ENCODE measurements at places on chromosomes 12 and 14.

DNA sequence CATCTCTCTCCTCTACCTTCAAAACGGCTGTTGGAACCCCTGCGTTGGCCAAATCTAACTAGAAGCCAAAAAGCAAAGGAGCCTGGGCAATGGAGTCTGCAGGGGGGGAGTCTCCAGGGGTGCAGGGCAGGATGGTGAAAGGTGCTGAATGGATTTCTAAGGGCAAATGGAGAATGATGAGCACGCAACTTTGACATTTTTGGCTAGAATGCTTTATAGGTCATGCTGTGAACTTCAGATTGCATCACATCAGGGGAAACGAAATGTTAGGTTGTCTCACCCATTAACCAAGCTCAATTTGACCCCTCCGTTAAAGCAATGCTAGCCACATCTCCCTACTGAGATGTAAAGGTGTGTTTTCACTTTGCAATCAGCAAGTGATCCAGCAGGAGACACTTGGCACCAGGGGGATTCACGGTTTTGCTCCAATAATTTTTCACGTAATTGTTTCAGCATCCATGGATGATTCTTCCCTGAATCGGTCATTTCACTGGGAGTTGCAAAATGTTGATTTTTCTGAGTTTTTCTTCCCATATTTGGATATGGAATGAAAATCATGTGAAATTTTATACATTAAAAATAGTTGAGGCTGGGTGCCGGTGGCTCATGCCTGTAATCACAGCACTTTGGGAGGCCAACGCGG lies 78.0 kb upstream of the MDM1 start:
- no peak for DNase-seq

DNA sequence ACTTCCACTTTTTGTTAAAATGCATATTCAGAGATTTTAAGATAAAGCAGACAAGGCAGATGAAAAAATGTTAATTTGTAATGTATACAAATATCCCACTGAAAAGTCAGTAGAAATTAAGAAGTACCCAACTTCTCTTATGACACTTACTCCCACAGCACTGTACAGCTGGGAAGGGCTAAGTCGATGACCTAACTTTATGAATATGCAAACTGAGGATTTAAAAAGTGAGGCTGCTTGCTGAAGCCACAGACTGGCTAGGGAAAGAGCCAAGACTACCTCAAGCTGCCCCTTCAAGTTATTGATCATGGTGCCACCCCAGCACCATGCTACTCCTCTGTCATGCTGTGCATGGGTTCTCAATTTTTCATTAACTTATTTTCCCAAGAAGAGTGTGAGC lies 17.0 kb downstream of the PPM1H start:
- no peak for DNase-seq

GRCh38 chr12:30691122-30691879 lies 4.4 kb downstream of the IPO8 start:
- no peak for DNase-seq

DNA sequence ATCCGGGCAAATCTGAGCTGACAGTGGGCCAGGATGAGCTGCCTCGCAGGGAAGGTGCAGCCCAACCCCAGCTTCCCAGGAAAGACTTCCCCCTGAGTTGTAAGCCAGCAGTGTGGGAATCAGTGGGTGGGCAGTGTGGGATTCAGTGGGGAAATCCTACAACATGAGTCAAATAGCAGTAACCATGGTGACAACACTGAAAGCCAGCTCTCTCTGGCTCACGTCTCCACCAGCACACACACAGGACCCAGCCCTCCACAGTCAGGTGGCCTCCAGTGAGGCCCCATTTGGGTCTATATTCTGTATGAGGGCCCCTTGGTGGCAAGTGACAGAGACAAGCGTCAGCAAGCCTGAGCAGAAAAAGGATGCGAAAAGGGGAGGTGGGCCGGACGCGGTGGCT lies 6.0 kb upstream of the LGALS3 start:
- no peak for DNase-seq

- no peak for DNase-seq
Measured at GRCh38 chr14:81559385-81559784, 25.7 kb upstream of the SEL1L start.

- DNase-seq = no peak
Measured at GRCh38 chr12:113228394-113229028, 7.2 kb downstream of the TPCN1 start.

- no peak for DNase-seq
Measured at GRCh38 chr14:71628433-71628832, 303.8 kb upstream of the RGS6 start.

- no peak for DNase-seq
Measured at GRCh38 chr14:29650554-29651269, 276.9 kb downstream of the PRKD1 start.

- DNase-seq = no peak
Measured at GRCh38 chr14:30291216-30291615, 267.7 kb upstream of the G2E3 start.

DNA sequence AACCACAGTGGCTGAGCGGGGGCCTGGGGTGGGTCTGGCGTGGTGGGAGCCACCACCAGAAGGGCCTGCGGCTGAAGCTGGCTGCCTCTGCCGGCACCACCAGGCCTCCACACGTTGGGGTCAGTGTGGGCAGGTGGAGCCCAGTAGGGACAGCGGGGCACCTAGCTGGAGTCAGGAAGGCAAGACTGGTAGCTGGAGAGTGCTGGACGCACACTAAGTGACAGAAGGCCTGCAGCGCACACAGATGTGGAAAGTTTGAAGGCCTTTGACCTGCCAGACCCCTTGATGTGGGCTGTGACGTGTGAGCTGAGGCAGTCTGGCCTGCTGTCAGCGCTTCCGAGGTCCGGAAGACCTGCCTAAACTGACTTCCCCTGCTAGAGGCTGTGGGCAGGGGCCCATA lies 26.3 kb downstream of the RIN3 start:
- DNase-seq = no peak

GRCh38 chr14:52044791-52045522 lies 23.9 kb downstream of the NID2 start:
- no peak for DNase-seq

DNA sequence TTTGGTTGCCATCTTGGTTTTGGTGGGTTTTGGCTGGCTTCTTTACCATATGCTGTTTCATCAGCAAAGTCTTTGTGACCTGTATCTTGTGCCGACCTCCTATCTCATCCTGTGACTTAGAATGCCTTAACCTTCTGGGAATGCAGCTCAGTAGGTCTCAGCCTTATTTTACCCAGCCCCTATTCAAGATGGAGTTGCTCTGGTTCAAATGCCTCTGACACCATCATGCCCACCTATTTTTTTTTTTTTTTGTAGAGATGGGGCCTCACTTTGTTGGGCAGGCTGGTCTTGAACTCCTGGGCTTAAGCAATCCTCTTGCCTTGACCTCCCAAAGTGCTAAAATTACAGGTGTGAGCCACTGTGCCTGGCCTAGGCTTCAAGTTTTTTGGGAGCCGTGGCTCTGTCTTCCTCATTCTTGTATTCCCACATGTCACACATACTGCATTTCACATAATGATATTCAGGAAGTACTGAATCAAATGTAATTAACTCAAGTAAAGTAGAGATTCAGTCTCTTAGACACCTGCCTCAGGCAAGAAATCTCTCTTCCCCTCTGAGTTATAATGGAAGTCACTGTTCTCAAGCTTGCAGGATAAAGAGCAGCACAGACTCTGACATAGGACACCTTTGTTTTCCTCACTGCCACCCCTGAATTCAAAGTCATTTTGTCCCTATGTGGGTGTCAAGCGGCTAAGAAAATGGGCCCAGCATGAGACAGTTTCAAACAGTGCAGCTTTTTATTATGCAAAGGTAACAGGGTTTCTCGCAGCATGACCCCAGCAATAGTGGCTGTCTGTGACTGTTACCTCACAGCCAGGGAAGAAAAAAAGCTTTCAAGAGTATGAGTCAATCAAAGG lies 159.0 kb downstream of the PTPN11 start:
- no peak for DNase-seq

- DNase-seq = no peak
Measured at GRCh38 chr14:94593749-94594431, 12.7 kb downstream of the SERPINA5 start.

DNA sequence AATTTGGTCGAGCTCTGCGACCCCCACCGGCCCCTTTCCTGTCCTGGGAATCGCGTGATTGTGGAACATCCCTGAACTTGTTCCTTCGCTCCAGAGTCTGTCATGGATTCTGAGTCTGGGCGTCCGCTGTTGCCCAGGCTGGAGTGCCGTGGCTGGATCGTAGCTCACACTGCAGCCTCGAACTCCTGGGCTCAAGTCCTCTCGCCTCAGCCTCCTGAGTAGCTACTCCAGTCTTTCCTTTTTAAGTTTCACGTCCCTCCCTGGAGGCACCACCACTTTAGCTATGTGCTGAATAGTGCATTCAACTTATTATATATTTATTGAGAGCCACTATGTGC lies 698 bp downstream of the ACOT6 start:
- no peak for DNase-seq

DNA sequence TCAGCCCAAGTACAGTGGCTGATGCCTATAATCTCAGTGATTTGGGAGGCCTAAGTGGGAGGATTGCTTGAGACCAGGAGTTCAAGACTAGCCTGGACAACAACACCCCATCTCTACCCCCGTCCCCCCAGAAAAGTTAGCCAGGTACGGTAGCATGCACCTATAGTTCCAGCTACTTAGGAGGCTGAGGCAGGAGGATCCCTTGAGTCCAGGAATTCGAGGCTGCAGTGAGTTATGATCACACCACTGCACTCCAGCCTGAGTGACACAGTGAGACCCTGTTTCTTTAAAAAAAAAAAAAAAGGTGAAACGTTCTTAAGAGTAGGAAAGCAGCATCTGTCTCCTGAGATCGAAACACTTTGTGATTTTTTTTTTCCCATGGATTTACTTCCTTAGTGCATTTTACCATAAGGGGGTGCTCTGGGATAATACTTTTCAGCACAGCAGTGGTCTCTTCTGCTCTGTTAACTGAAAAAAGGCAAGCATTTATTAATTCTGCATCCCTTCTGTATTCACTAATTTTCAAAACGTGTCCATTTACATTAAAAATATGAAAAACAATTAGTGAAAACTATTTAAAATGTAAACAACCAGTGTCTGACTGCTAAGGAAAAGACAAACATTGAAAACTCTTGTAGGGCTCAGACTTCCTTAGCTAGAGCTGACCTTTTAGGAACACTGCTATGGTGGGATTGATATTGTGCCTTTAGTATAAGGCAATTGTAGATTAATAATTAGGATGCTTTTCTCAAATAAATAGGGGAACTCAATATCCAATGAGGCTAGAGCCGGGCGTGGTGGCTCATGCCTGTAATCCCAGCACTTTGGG lies 31.2 kb upstream of the USP44 start:
- DNase-seq = no peak

GRCh38 chr12:46506198-46506597 lies 133.6 kb upstream of the SLC38A2 start:
- DNase-seq = no peak

DNA sequence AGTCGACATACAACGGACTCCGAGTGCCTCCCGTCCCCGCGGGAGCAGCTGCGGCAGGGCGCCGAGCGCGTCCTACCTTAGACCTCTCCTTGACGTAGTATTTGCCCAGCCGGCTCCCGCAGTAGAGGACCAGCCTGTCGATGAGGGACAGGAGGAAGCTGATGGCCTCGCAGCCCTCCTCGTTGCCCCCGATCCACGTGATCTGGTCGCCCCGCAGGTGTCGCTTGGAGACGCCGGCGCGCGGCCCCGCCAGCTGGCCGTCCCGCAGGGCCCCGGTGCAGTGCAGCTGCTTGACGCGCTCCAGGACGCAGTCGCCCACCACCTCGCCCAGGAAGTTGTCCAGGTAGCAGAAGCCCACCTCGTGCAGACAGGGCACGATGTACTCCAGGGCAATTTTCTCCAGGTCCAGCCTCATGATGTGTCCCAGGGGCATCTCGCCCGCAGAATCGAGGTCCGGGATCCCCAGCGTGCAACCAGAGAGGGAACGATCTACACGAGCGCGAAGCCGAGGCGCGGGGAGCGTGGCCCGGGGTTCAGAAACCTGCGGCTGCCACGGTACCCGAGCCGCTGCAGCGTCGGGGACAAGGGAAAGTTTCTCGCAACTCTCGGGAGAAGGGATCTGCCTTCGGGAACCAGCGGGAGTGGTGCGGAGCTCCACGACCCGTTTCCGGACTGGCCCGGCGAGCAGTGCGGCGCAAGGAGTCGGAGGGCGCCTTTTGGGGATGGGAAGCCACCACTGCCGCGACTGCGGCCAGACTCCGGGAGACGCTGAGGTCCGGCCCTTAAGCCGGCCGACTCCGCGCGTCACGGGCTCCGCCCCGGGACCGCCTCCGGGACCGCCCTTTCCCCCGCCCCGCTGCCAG lies at the start of gene EGLN3:
Gene EGLN3 (minus strand): TSS at position 755 of the 863 bp plus-strand sequence. CDS start 322 bp downstream, at position 433.
- peak; percentile 32 for DNase-seq

DNA sequence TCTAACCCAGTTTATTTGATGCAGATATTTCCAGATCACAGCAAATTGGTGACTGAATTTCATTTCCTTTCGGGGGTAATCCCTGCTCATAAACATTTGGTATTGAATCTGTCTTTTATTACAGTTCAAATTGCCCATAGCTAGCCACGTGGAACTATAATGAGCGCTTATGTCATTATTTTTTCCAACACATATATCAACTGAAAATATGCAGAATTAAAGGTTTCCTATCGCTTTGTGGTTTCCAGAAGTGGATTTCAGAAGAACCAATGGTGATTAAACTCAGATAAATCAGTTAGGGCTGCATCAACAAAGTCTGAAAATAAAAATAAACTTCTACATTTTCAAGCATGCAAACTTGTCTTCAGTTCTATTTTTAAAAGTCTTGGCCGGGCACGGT lies 111.9 kb downstream of the PIK3C2G start:
- DNase-seq = no peak

GRCh38 chr14:72401101-72401625 lies 468.9 kb downstream of the RGS6 start:
- no peak for DNase-seq

GRCh38 chr14:61065656-61066055 lies 84.6 kb downstream of the SLC38A6 start:
- DNase-seq = no peak

- DNase-seq = no peak
Measured at GRCh38 chr14:81868172-81868571, 334.5 kb upstream of the SEL1L start.

- DNase-seq = no peak
Measured at GRCh38 chr12:54429014-54429471, 10.0 kb upstream of the ITGA5 start.

GRCh38 chr14:33782923-33783322 lies 168.0 kb downstream of the EGLN3 start:
- DNase-seq = no peak

DNA sequence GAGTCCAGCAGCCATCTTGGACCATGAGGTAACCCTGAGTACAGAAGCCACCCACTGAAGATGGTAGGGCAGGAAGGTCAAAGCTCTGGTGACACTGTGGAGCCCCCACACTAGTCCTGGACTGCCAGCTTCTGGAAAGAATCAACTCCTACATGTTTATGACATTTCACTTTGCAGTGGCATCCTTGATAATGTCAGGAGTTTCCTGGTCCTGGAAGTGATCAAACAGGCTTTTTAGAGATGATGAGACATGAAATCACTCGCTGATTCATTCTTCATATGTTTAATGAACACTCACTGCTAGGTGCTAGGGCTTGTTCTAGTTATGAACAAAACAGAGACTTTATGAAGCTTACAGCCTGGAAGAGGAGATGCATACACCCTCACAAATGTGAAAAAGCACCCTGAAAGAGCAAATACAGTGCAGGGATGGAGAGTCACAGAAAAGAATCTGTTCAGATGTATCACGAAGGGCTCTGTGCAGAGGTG lies 15.8 kb upstream of the HNF1A start:
- no peak for DNase-seq

GRCh38 chr12:121388421-121388981 lies 11.4 kb upstream of the RNF34 start:
- no peak for DNase-seq

GRCh38 chr12:53674977-53675700 lies 744 bp downstream of the ATP5MC2 start:
- no peak for DNase-seq

- DNase-seq = no peak
Measured at GRCh38 chr12:87272851-87273250, 756.4 kb downstream of the C12orf50 start.

- no peak for DNase-seq
Measured at GRCh38 chr14:69183735-69184134, 7.6 kb upstream of the EXD2 start.
